Renal cortex interstitium (tissue), 15 donors: ENCODE measurements at places on chromosomes 16 and 17. TPM values are rescaled to one million over a fixed set of nuclear protein-coding genes. Genes with fewer than 3 reads are reported as not detected.
A peak's percentile ranks its signal among the peaks of the same experiment; 100 is the strongest.

The SPATA22 gene
- 0.65 TPM for polyA plus RNA-seq

The STH gene
- polyA plus RNA-seq = not detected

The KRT222 gene
- polyA plus RNA-seq = 0.06 TPM

The RAB37 gene
- 6.7 TPM for polyA plus RNA-seq

The KRTAP3-2 gene
- polyA plus RNA-seq = not detected

The B4GALNT2 gene
- polyA plus RNA-seq = 2.8 TPM

The C16orf89 gene
- 9.3 TPM for polyA plus RNA-seq

The IGSF6 gene
- 3.2 TPM for polyA plus RNA-seq

The KRTAP4-3 gene
- polyA plus RNA-seq = not detected

The SLC5A10 gene
- polyA plus RNA-seq = 1.1 TPM

- peak; percentile 88 for DNase-seq
Measured at GRCh38 chr17:32909787-32910369, 18.1 kb upstream of the TMEM98 start.

GRCh38 chr16:56198006-56198754 is 6.9 kb downstream of the GNAO1 start:
- no peak for DNase-seq

DNA sequence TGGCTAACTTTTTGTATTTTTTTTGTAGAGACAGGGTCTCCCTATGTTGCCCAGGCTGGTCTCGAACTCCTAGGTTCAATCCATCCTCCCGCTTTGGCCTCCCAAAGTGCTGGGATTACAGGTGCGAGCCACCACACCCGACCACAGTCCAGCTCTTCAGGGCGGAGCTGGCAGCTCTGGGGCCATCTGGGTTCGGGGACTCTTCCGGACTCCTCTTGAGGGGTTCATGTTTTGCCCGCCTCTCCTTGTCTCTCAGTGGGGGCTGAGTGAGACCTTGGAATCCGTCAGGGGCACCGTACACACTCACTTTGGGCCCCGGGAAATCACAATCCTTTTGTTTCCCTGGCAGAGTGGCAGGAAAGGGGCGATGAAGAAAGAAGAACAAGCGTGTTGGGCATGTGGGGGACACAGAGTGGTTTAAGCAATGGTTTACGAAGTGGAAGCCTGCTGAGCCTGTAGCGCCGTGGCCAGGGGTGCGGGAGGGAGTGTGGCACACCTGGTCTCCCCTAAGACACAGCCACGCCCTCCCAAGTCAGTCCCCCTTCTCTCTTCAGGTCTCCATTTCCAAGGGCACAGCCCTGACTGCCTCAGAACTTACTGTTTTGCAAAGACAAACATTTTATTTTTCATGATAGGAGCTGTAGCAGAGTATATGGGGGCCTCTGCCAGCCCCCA is 26.1 kb downstream of the TNS4 start:
- DNase-seq = no peak

GRCh38 chr16:51392521-51393187 is 241.6 kb upstream of the SALL1 start:
- no peak for DNase-seq

DNA sequence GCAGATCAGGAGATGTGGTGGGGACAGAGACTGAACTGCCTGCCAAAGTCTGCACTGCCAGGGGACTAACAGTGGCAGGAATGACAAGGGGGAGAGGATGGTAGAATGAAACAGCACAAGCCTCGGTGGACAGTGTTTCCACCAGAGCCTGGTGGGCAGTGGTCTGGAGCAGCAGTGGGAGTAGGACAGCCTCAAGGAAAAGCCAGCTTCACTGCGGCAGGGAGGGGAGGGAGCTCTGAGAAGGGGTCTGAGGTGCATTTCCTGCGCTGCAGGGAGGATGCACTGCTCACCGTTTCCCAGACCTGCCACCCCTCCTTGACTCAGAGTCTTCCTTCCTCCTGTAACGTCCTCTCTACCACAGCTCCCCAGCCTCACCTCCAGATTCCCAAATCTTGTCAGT is 33.8 kb downstream of the MARCHF10 start:
- DNase-seq = no peak

DNA sequence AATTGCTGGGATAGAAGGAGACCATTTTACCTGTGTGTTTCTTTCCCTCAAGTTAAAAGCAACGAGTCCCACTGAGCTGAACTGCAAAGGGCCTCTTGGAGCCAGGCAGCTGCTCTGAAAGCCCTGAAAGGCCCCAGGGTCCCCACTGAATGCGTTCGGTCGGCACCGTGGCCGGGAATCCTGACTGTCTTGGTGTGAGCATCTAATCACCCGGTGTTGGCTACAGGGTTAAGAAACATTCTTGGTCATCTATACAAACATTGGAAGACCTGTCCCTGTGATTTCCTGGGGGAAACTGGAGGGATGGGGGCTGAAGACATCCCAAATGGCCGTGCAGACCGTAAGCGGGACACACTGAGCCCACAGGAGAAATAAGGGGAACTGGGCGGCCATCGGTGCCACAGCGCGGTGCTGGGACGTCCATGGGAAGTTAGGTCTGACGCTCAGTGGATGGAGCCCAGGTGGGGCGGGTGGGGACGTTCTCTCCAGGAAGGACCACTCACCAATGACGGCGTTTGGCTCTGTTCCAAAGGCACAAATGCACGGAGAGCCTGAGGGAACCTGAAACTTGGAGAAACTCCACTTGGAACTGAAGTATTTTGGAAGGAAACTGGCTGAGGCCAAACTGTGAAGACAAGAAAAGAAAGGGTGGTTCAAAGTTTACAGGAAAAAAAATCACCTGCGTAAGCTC is 32.1 kb downstream of the WDR45B start:
- DNase-seq = no peak

DNA sequence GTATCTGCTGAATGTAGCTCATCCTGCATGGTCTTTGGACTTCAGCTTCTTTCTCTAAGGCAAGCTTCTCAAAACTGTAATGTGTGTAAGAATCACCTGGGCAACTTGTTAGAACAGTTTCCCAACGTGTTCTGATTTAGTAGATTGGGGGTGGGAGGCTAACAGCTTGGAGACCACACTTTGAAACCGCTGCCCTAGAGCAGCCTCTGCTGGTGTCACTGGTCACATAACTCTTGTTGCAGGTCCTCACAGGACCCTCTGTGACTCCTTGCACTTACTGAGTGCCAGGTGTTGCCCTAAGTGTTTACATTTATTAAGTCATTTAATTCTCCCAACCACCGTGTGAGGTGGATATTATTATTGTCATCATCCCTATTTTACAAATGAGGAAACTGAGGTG is 9.9 kb downstream of the SLC35G3 start:
- DNase-seq = no peak

DNA sequence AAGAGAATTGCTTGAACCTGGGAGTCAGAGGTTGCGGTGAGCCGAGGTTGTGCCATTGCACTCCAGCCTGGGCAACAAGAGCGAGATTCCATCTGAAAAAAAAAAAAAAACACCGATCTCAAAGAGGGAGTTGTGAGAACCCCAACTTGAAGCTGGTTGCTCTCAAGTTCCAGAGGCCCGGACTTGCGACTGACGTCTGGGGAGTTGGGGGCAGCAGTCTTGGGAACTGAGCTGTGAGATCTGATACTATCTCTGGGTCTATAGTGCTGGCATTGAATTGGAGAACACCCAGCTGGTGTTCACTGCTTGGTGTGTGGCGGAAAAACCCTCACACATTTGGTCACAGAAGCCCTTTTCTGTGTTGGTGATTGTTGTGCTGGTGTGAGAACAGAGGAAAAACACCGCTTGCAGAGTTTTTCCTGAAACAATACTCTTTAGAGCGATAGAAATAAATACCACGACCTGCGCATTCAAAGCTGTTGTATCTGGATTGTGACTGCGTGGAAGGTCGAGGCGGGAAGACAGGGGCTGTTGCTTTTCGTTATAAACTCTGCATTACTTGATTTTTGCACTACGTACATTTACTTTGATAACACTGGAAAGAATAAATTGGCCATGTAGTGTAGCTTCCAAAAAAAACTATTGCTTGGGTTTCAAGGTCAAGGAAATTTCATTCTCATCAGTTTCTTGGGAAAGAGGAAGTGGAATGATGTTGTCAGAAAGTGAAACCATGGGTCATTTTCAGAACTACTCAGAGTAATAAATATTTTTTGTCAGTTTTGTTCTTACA is 8.8 kb downstream of the SCIMP start:
- no peak for DNase-seq

DNA sequence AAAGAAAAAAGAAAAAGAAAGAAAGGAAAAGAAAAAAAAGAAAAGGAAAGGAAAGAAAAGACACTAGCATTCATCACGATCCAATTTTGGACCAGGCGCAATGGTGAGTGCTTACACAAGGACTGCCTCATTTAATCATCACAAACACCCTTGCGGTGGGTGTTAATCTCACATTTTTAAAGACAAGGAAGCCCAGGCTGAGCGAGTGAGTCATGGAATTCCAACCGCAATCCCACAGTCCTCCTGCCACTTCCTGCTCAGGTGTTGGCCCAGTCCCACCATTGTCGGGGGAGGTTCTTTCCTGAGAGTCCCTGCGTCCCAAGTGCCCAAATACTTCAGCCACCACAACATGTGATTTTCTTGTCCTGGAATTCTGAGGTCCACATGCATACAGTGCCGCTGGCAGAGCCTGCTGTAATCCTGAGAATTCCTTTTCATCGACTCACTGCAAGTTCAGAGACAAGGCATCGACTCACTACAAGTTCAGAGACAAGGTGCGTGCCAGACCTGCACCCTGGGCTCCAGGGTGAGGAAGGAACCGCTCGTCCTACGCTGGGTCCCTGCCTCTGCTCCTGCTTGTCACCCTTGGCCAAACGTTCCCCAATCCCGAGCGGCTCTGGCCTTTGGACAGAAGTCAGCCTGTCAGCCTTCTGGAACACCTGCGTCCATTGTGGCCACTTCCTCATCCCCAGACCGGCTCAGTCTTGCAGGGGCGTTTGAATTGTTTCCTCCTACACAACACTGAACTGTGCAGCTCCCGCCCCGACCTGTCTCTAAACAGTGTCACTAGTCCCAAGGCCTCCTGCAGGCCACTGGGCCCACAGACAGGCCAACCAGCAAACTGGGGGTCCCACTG is 5.8 kb downstream of the ZG16B start:
- no peak for DNase-seq

- no peak for DNase-seq
Measured at GRCh38 chr17:60832151-60832585, 154.5 kb downstream of the BCAS3 start.

- DNase-seq = no peak
Measured at GRCh38 chr16:47940466-47940865, 215.3 kb downstream of the ABCC12 start.

- no peak for DNase-seq
Measured at GRCh38 chr16:67517661-67518423, 10.8 kb upstream of the RIPOR1 start.
